Activated naive CD8-positive, alpha-beta T cell treated with anti-CD3 and anti-CD28 coated beads, Interleukin-2, amount 10 ng/mL, durations not matched to agents 7 days and 5 days (primary cell): ENCODE measurements at places on chromosomes 2 and 18. TPM values are rescaled to one million over a fixed set of nuclear protein-coding genes. Genes with fewer than 3 reads are reported as not detected.

The IGFBP5 gene
- total RNA-seq: 0.08 TPM

The MC5R gene
- total RNA-seq: not detected

GRCh38 chr18:36188916-36189315 lies 1.6 kb downstream of the MOCOS start:
- no peak for DNase-seq

DNA sequence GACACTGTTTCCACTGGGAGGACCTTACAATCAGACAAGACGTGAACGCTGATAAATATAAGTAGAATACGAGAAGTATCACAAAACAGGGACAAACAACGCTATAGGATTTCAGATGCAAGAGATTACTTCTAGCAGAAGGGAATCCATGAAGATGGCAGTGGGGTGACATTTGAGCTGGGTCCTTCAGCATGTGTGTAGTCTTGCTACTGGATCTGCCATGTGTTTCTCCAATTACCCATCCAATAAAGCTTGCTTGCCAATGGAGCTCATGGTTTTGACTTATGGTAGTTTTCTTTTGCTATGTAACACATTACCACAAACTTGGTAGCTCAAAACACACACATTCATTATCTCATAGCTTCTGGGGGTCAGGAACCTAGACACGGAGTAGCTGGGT lies 32.8 kb upstream of the LGALSL start:
- no peak for DNase-seq

DNA sequence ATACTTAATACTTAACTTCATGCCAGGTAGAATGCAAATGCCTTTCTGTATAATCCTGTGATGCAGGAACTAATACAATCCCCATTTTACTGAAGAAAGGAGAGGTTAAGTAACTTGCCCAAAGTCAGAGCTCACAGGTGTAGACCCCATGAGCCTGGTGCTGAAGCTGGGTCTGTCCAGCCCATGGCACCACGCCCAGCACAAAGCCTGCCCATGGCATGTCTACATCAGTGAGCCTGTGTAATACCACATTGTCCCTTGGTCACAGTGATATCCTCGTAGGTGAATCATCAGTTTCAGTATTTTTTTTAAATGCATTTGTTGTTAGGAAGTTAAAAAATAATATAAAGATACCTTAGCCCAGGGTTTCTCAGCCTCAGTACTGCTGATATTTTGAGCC lies 69.9 kb upstream of the MCFD2 start:
- DNase-seq: no peak

GRCh38 chr2:128490321-128490720 lies 171.7 kb upstream of the HS6ST1 start:
- DNase-seq: no peak
